ENCODE measurements at places on chromosomes 13 and 19.

DNA sequence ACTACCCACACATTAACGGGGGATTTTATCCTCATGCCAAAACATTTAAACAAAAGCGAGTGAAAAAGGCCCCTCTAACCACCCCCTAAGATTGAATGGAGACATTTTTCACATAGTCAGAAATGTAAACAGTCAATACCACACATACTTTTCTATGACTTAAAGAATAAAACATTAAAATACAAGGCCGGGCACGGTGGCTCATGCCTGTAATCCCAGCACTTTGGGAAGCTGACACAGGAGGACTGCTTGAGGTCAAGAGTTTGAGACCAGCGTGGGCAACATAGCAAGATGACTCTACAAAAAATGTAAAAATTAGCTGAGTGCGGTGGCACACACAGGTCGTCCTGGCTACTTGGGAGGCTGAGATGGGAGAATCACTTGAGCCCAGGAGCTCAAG, 47.3 kb downstream of the MPHOSPH8 start:
- no peak for DNase-seq

GRCh38 chr19:43598445-43599240, 2.2 kb downstream of the ZNF576 start:
- no peak for DNase-seq

DNA sequence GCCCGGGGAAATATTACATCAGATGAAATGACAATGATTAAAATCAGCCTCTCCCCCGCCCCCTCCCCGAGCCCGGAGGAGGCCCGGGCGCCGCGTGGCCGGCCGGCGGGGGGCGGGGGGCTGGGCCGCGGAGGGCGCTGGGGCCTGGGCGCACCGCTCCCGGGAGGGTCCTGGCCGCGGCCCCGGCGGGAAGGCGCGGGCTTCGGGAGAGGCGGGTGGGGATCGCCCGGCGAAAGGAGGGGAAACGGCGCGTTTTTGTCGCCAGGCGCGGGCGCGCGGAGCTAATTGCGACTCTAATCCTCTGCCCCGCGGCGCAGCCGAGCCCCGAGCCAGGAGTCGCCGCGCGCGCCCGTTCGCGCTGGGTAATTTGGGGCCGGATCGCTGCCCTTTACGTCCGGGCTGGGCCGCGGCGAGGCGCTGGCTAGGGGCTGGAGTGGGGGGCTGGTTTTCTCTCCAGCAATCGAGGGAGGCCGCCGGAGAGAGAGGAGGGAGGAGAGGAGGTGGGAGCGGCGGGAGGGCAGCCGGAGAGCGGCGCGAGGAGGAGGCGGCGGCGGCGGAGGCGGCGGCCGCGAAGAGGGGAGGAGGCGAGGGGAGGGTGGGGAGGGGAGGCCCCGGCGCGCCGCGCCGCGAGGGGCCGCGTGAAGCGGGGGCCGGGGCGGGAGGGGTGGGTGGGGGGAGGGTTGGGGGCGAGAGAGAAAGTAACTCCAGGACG, at the start of gene KCTD15:
KCTD15 (plus strand) TSS at position 707 of the 712 bp plus-strand sequence. CDS start 3,585 bp downstream, outside the sequence.
- no peak for DNase-seq

- DNase-seq = no peak
Observed at GRCh38 chr13:20369886-20370361, 137.8 kb upstream of the GJB6 start.
